ENCODE measurements at places on chromosomes 2 and 18. TPM values are rescaled to one million over a fixed set of nuclear protein-coding genes. Genes with fewer than 3 reads are reported as not detected.
A peak's percentile ranks its signal among the peaks of the same experiment; 100 is the strongest.

The GNAL gene
- total RNA-seq, result 0.46 TPM

The FEV gene
- not detected for total RNA-seq

DNA sequence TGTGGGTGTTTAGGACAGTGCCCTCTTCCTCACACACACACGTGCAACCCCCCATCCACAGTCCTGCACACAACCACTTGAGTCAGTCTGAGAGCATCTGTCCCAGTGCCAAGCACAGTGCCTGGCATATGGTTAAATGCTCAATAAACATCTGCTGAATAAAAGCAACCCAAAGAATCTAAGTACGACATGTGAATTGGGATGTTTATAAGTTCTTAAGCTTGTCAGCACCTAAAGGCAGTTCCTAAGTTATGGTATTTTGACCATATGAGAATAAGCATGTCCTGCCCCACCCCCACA is 37.8 kb downstream of the CAPN13 start:
- no peak for DNase-seq

DNA sequence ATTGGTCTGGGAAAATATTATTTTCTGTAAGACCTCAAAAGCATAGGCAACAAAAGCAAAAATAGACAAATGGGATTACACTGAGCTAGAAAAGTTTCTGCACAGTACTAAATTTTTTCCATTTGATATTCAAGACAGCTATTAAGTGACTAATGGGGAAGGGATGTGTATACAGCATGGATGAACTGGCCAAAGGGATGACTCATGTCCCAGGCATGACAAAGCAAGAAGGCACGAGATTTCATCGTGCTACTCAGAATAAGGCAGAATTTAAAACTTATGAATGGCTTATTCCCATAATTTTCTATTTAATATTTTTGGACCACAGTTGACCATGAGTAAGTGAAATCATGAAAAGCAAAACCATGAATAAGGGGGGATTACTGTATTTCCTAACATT is 1250.1 kb upstream of the GYPC start:
- no peak for DNase-seq

GRCh38 chr2:38274286-38275276 is 102.5 kb downstream of the ATL2 start:
- DNase-seq, result peak; percentile 35

Data from pulmonary artery endothelial cell (primary cell).